ENCODE measurements at places on chromosomes 12 and 14.
A peak's percentile ranks its signal among the peaks of the same experiment; 100 is the strongest.

DNA sequence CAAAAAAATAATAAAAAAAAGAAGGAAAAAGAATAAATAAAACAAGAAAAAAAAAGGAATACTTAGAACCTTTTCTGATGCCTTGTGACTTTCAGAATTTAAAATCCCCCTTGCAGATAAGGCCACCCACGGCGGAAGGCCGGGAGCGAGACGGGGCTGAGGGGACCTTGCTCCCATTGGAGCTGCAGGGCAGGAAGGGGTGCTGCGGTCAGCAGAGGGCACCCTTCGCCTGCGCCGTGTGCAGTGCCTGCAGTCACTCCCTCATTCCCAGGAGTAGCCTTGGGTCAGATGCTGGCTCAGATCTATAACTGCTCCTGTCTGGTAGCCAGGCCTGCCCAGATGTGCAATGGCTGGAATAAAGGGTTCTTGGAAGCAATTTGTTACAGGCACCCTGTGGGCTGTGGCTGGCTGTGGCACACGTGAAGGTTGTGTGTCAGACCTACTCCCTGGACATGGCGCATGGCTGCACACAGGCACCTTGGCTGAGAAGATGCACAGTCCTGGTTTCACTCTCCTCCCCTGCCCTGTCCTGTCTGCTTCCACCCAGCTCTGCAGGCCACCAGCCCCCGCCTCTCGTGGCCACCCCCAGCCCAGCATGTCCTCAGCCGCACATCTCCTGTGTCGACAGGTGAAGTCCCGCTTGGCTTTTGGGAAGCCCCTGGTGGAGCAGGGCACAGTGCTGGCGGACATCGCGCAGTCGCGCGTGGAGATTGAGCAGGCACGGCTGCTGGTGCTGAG is 13.4 kb upstream of the ALDH2 start:
- peak; percentile 32 for DNase-seq

DNA sequence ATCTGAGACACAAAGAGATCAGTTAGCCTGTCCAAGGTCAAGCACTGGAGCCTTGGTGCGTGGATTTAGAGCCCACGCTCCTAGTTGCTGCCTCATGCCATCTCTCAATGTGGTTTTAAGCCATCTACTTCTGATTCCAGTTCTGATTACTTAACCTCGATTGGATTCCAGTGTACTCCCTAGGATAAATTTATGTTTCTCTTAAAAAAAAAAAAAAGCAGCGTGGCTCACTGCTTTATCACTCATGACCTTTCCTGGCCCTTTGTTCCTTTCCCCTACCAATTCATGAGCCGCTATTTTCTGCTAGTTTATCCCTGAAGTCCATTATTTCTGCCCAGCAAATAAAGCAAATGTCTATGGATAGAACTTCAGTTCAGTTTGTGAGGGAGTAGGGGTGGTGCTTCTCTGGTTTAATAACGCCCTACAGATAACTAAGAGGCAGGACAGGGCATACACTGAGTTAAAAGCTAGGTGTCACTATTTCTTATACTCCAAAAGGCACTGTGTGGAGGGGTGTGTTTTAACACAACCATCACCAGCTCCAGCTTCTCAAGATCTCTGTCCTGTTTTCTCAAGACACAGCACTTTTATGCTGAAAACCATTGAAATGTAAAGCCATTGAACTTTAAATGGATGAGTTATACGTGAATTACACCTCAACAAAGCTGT is 9.8 kb upstream of the PARP11 start:
- DNase-seq: peak; percentile 1

GRCh38 chr12:85029456-85029855 is 6.6 kb downstream of the TSPAN19 start:
- DNase-seq: peak; percentile 47

- no peak for DNase-seq
Observed at GRCh38 chr14:59244581-59244980, 56.1 kb downstream of the DAAM1 start.

GRCh38 chr14:61453103-61453767 is 131.9 kb downstream of the PRKCH start:
- DNase-seq: no peak

DNA sequence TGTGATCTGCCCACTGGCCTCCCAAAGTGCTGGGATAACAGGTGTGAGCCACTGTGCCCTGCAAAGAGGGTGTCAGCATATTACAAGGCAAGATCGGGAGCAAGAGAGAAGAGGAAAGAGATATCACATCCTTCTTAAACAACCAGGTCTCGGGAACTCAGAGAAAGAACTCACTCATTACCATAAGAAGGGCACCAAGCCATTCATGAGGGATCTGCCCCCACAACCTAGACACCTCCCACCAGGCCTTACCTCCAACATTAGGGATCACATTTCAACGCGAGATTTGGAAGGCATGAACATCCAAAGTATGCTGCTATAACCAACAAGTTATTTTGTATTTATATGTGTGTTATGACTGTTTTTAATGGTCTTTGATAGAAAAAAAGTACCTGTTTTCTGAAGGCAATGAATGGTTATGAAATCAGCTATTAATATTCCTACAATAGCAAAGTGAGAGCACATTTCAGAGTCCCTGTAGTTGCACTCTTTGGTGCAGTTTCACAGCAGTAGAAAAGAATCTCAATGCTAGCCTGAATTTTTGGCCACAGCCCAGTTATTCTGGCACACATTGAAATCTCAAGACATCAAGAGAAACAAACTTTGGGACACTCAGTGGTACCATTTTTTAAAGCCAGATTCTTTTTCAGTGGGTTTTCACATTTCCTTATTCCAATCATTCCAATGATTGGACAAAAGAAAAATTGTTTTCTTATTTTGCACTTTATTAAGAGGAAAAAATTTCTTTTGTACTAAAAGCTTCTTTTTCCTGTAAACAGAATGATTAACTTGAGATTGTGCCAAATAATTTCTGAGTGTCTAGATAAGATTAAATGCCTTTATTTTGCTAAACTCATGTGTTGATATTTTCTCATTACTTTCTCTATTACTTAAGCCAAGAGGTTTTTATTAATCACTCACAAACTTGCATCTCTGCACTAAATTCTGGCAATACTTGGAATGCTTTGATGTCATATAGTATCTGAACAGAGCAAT is 582.6 kb upstream of the ATP2B1 start:
- DNase-seq: no peak

GRCh38 chr14:77310026-77310425 is 10.7 kb downstream of the POMT2 start:
- DNase-seq: no peak

DNA sequence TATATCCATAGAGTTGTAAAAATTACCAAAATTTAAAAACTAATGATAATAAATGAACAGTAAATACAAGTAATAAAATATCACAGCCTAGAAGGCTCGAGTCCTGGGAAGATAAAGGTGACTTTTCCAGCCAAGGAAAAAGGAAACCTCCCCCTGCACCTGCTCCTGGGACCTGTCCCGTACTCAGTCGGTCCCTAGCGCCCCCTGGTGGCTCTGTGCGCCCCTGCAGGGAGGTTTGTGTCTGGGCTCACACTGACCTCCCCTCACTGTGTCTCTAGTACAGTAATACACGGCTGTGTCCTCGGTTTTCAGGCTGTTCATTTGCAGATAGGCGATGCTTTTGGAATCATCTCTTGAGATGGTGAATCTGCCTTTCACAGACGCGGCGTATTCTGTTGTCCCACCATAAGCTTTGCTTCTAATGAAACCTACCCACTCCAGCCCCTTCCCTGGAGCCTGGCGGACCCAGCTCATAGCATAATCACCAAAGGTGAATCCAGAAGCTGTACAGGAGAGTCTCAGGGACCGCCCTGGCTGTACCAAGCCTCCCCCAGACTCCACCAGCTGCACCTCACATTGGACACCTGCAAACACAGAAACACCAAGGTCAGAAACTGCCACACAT is 1030.4 kb downstream of the TMEM121 start:
- no peak for DNase-seq

DNA sequence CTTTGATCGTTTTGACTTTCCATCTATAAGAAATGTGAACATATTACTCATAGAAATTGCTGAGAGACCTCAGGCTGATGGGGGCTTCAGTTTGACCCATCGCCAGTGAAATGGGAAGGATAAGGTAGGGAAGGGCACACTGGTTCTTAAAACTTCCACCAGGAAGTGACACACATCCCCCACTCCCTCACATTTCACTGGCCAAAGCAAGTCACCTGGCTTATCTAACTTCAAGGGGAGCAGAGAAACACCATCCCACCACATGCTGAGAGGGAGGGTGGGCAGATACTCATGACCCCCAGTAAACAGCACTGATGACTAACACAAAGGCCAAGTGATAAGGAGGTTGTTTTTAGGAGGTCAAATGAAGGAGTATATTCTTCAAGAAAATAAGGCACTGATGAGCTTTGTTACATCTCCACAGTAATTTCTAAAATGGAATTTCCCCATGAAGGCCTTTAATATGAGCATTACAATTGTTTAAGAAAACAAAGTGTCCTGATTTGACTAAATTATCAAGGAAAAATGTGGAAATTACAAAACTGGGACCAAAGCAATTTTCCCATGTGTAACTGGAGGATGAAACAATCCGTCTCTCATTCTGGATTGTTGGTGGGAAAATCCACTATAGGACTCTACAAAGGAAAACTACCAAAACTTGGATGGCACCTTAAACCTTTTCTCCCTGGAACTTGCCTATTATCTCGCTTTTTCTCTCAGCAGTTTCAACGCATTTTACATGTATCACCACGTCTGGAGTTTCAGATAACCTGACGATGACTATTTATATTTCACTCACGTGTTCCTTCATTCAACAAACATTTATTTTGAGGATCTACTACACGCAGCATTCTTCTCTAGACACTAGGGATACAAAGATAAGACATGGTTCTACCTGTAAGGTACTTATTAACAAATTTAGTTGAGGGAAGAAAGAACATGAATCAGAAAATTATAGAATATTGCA is 91.8 kb upstream of the EEA1 start:
- DNase-seq: no peak

- DNase-seq: no peak
Observed at GRCh38 chr12:49936925-49937324, 13.6 kb upstream of the AQP2 start.

GRCh38 chr12:14654416-14654815 is 42.0 kb downstream of the GUCY2C start:
- DNase-seq: no peak

- DNase-seq: peak; percentile 74
Observed at GRCh38 chr12:93616584-93617101, 44.2 kb downstream of the SOCS2 start.

- DNase-seq: no peak
Observed at GRCh38 chr12:24379861-24380521, 430.5 kb upstream of the SOX5 start.

GRCh38 chr12:102052192-102053061 is 9.4 kb downstream of the WASHC3 start:
- DNase-seq: no peak

DNA sequence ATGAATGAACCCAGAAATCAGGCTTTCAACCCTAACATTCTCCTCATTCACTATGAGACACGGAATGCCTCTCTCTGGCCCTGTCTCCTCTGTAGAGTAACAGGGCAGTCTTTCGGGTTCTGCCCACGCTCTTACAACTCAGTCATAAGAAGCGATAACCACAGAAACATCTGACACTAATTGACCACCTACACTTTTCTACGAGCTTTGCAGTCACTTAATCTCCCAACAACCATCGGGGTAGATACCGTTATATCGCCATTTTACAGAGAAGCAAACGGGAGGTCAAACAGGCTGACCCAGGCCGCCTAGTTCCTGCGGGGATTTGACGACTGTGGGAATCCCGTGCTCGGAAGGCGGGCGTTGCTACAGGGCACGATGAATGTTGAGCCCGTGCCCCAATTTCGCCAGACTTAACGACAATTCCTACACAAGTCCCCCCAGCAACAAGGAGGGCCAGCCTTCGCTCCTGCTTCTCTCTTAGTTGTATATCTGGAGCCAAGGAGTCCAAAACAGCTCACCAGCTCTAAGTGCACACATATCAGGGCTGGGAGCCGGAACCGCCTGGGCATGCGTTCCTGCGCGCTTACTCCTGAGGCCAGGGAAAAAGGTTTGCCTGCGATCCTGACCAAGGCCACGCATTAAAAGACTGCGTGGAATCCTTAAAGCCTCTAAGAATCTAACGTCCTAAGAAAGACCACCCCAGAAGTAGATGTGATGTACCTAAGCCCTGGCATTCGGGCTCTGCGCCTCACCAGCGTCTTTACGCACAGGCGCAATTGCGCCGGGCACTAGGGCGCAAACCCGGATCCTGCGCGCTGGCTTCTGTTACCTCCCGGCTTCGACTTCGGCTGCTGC is 38.7 kb upstream of the TBX5 start:
- DNase-seq: peak; percentile 10

- no peak for DNase-seq
Observed at GRCh38 chr12:57782243-57782607, 362 bp upstream of the TSFM start.

- DNase-seq: no peak
Observed at GRCh38 chr12:45353944-45354343, 138.0 kb downstream of the ANO6 start.

DNA sequence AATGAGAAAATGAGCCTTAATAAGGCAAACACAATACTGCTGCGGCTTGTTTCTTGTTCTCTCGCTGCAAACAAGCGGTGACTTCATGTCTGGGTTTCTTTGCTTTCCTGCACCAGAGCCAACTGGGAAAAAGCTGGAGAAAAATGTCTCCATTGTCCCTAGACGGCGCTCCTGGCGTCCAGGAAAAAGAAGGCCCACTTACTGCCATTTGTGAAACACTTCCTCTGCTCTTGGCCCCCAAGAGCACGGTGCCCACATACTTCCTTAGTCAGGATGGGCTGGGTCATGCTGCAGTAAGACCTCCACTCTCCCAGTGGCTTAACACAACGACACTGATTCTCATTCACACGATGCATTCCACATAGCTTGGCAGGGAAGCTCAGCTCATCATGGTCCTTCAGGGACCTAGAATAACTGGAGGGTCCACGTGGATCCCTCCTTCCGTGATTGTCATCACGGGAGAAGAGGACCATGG is 86.0 kb upstream of the BCL11B start:
- DNase-seq: no peak

- no peak for DNase-seq
Observed at GRCh38 chr14:68563251-68564131, 229.4 kb downstream of the ZFP36L1 start.

- DNase-seq: no peak
Observed at GRCh38 chr12:8648576-8649205, 13.9 kb downstream of the MFAP5 start.

DNA sequence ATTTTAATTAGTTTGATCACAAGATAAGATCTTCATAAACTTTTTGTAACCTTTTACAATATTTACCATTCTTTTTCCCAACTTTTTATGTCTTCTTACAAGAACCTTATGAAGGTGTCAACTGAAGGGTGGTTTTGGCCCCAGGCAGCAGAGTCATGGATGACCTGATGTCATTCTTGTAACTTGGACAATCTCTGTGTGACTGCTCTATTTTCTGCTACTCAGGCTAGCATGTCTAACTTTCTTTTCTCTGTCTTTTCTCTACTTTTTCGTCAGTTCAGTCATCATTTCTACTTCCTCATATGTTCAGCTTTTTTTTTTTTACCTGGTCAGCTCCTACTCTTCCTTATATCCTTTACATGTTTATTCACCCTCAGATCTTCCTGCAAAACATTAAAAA is 150.7 kb upstream of the PTPRQ start:
- DNase-seq: no peak

- DNase-seq: no peak
Observed at GRCh38 chr12:12700254-12700653, 4.3 kb upstream of the GPR19 start.

Measured in astrocyte of the spinal cord (primary cell).